Neural progenitor cell (in vitro differentiated cells): ENCODE measurements at places on chromosomes 6 and 20.
A peak's percentile ranks its signal among the peaks of the same experiment; 100 is the strongest.

GRCh38 chr6:42104095-42104803, 38.2 kb downstream of the C6orf132 start:
- DNase-seq: peak; percentile 87

DNA sequence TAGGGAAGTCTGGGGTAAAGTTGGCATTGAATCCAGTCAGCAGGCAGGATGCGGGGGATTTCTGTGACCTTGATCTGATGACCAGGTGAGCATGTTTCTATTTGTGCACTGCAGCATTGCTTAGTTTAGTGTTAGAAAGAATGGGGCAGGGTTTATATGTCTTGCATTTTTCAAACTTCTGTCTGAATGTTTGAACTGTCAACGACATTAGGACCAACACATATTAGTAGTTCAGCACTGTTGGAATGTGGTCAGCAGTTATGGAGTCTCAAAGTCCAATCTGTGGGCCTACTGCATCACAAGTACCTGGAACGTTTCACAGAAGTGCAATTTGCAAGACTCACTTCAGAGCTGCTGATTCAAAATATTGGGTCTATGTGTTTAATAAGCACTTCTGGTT, 276.6 kb upstream of the BMP2 start:
- DNase-seq: no peak

DNA sequence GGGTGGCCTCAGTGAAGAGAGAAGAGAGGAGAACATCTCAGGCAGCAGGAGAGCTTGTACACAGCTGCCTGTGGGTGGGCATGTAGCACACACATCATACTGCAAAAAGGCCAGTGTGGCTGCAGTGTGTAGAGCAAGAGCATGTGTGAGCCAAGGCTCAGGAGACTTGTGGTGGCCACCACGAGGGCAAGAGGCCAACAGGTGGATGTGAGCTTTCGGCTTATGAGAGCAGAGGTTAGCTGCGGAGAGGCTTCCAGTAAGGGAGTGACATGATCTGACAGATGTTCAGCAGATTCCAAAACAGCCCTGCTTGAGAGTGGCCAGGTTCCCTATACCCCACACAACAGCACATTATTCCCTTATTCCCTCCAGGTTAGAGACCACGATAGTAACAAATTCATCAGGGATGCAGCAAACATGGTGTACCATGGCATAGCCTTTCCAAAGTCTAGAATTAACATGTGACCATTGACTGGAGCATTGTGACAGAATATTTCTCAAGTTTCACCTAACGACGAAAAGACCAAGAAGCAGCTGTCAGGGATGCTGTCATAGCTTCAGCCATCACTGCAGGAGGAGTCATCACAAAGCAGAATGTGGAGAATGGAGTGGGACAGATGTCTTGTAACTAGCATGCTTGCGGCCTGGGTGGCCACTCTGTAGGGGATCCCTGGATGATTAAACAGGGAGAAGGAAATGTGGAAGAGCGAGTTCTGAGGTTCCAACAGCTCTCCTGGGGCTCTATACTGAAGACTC, 23.1 kb downstream of the HM13 start:
- DNase-seq: no peak

- DNase-seq: no peak
Observed at GRCh38 chr6:105940990-105941389, 145.1 kb upstream of the PRDM1 start.

- no peak for DNase-seq
Observed at GRCh38 chr20:49248301-49248700, 29.1 kb downstream of the DDX27 start.
